ENCODE measurements at places on chromosomes 7 and 10.

GRCh38 chr7:13933091-13933490 lies 56.4 kb downstream of the ETV1 start:
- no peak for DNase-seq

DNA sequence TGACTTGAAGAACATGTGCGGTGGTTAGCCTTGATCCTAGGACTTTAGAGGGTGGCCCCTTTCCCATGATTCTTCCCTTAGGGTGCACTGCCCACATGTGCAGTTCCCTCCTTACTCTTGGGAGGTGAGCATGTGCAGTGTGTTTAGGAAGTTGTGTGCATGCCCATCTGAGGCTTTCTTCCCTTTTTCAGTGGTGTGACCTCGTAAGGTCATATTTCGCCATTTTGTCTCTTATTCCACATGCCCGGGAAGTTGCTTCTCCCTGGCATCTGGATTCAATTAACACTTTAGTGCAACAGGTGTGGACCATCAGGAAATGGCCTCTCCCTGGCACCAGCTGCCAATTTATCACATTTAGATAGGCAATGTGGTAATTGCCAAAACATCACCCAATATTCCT lies 380.6 kb upstream of the VSTM2A start:
- DNase-seq = no peak

DNA sequence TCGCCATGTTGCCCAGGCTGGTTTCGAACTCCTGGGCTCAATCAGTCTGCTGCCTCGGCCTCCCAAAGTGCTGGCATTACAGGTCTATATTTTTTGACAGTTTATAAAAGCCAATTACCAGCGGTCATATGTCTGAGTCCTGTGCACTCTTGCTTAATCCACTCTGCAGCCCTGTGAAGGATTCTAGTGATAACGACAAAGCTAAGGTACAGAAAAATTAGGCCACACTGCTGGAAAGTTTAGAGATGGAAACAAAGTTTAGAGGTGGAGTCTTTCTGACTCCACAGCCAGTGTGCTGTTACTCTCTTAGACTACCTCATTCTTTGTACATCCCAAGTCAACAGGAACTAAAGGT lies 707 bp downstream of the PTER start:
- no peak for DNase-seq

DNA sequence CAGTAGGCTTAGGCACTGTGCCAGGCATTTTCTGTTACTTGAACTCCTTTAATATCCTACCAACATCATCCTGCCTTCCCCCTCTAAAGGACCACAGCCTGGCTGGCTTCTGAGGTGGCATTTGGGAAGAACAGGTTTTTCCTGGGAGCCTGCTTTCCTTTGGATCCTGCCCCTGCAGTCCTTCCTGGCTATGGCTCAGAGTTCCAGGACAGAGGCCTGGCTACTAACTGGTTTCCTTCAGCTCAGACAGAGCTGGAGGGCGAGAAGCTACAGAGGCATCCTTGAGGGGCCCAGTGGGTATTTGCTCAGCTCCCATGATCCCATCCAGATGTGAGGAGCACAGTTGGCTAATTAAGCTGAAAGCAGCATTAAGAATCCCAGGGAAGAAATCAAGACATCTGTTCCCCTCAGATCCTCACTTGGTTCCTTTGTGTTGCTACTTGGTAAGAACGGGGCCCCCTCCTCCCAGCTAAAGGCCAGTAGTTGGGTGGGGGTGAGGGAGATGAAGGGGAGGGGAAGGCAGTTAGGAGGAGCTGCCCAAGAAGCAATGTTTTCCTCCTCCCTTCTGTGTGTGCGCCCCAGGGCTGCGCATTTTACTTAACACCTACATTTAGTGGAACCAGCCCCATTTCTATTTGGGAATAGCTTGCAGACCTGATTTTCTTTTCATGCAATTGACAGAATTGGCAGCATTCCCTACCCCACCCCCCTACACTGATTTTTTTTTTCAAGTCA lies 142.6 kb upstream of the SORCS3 start:
- no peak for DNase-seq

GRCh38 chr7:26853788-26854393 lies 10.5 kb downstream of the SKAP2 start:
- DNase-seq = no peak

GRCh38 chr7:27210441-27211083 lies 10.7 kb upstream of the HOXA13 start:
- DNase-seq = no peak

DNA sequence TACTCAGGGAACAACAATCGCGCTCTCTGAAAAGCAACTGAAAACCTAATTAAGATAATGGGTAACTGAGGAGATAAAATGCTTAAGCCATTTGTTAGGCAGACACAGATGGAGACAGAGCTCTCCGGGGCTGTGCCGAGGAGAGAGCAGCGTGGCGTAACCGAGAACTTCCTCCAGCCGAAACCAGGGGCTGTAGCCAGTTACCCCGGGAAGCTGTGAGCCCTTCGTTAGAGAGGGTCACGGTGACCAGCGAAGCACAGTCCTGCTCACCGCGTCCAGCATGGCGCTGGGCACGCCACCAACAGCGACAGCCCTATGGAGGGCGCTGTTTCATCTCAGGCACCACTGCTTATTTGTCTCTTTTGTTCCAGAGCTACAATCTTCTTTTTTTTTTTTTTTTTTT lies 16.1 kb downstream of the PAPOLB start:
- DNase-seq = no peak

- DNase-seq = no peak
Observed at GRCh38 chr7:43761938-43762692, 3.6 kb downstream of the BLVRA start.

- DNase-seq = no peak
Observed at GRCh38 chr10:62511238-62511637, 137.1 kb downstream of the ZNF365 start.

DNA sequence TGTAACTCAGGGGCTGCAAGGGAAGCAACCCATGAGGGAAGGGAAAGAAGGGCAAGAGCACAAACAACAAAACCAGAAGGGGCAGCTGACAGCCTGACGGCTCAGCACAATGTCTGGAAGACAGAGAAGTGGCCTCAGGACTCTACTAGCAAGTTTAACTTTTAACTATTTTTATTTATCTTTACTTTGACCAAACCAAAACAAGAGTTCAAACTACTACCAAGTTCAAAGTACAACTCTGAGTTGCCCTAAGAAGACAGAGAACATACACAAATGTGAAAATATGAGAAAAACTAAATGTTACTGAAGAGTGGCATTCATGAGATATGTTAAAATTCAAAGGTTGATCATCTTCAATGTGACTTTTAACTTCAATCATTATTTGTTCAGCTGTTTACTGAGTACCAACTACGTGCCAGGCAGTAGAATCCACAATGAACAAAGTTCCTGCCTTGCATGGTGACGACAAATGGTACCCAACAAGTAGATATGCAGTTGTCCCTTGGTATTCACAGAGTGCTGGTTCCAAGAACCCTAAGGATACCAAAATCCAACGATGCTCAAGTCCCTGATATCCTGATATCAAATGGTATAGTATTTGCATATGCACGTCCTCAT lies 19.7 kb downstream of the NUDCD3 start:
- no peak for DNase-seq

DNA sequence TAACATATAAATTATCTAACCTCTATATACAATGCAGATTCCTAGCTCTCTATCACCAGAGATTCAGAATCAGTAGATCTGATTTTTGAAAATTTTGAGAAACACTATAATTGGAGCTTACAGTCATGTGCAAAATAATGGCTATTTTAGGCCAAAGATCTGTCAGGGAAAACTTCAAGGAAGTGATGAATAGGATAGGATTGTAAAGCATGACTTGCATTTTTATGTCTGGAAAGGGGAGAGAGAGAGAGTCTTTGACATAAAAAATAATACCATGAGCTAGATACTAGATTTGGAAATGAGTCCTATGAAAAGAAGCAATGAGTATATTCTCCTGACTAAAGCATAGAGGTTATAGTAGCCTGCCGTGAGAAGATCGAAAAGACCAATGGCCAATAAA lies 181.1 kb downstream of the SDHAF3 start:
- DNase-seq = no peak

GRCh38 chr10:44520651-44521050 lies 135.8 kb upstream of the CXCL12 start:
- no peak for DNase-seq

DNA sequence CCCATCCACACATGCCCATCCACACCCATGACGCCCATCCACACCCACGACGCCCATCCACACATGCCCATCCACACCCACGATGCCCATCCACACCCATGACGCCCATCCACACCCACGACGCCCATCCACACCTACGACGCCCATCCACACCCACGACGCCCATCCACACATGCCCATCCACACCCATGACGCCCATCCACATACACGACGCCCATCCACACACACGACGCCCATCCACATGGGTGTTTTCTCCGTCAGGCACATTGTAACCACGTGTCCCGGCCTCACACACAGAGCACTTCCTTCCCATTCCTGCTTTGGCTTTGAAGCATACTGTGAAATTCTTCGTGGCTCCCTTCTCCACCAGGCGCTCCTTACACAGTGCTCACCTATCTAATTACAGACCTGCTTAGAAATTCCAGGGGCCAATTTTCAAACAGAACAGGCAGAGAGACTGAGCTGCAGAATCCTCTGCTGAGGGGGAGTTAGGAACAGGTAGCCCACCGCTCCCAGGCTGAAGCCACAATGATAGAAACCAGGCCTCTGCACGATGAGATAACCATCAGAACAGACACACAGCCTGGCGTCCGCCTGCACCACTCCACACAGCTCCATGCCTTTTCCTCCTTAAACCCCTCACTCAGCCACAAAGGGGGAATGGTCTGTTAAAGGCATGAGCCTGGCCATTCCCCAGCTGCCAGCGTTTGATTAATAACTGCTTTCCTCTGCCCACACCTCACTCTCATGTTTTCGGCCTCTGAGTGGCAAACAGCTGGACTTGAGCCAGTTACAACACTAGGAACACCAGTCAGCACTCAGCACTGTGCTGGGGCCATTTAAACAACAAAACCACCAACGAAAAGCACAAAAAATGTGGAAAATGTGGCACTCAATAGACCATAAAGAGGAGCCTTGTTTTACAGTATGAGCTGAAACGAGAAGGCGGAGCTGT lies 501.6 kb downstream of the PTPRN2 start:
- no peak for DNase-seq

DNA sequence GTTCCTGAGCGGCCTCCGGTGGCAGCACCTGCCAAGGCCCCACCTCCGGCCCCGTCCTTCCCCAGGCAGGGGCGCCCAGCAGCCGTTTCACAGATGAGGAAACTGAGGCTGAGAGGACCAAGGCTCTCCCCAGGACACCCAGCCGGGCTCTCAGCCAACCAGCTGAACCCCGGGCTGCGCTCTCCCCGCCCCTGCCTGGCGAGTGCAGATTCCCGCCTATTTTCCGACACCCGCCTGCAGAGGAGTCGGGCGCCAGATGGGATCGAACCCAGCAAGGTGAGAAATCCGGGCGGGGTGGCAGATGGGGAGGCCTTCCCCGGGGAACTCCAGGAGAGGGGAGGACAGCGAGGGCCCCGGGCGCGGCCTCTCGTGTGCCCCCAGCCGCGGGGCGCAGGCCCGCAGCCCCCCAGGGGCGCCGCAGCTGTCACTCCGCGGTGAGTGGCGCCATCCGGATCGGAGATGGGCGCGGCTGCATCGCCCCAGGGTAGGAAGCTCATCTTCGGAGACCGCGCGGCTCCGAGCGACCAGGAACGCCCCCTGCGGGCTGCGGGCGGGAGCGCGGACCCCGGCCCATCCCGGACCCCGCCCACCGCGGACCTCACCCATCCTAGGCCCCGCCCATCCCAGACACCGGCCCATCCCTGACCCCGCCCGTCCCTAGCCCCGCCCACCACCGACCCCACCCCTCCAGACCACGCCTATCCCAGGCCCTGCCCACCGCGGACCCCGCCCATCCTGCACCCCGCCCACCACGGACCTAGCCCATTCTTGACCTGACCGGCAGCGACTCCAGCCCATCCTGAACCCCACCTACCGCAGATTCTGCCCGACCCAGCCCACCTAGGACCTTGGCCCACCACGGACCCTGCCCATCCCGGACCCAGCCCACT lies 90.3 kb downstream of the MICALL2 start:
- no peak for DNase-seq

DNA sequence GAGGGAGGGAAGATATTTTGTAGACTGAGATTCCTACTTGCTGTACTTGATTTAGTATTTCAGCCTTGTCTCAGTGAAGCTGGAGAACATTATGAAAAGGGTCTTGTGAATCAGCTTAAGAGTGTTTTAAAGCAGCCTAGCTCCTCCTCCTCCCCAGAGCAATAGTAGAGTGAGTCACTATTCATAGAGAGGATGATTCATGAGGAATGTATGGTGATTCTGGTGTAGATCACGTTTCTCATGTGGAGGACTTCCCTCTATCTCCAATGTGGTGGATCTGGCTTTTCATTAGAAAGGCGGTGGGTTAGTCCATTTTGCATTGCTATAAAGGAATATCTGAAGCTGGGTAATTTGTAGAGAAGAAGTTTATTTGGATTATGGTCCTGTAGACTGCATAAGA lies 340.1 kb upstream of the CHRM2 start:
- no peak for DNase-seq

- DNase-seq = no peak
Observed at GRCh38 chr10:21144047-21144446, 246.9 kb upstream of the NEBL start.

DNA sequence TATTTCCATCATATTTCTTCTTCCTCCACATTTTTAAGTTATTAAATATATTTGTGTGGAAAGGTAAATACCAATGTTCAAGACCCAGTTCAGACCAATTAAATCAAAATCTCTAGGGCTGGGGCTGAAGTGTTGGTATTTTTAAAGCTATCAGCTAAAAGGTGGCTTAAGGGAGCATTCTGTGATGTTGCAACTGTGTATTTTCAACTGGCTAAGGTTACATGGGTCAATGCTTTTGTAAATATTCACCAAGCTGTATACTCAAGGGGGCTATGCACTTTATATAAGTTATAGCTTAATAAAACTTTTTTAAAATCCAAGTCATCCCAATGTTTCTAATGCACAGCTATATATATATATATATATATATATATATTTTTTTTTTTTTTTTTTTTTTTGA lies 316.9 kb upstream of the GRM3 start:
- no peak for DNase-seq

DNA sequence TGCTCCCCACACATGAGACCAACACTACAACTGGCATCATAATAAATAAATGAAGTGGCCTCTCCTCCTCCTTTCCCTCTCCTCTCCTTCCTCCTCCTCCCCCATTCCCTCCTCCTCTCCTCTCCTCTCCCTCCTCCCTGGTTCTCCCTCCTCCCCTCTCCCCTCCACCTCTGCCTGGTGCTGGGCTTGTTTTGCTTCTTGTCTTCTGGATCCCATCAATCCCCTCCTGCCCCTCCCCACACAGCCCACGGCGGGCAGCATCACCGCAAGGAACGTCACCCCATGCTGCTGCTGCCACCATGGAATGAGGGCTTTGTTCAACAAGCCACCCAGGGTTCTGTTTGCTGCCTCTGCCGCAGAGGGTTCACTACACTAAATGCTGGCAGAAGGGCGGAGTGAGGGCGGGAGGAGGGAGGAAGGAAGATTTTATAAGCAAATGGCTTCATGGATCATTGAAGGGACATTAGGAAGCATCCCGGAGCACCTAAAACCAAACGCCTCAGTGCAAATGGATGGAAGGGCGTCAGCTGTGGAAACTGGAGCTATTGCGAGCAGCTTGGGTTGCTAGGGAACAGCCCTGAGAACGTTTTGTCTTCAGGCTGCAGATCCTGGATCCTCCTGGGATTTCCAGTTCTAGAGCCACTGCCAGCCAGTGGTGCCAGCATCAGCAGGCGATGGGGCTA lies 379.7 kb upstream of the ZMIZ1 start:
- no peak for DNase-seq

- DNase-seq = peak; percentile 66
Observed at GRCh38 chr10:17200912-17201793, at the start of gene TRDMT1. TRDMT1 (minus strand) TSS chr10:17201672; CDS start chr10:17201634, 38 bp downstream.

All from activated T-cell treated with anti-CD3 and anti-CD28 coated beads for 1 hour (primary cell).